ENCODE measurements at places on chromosomes 11 and 22.

DNA sequence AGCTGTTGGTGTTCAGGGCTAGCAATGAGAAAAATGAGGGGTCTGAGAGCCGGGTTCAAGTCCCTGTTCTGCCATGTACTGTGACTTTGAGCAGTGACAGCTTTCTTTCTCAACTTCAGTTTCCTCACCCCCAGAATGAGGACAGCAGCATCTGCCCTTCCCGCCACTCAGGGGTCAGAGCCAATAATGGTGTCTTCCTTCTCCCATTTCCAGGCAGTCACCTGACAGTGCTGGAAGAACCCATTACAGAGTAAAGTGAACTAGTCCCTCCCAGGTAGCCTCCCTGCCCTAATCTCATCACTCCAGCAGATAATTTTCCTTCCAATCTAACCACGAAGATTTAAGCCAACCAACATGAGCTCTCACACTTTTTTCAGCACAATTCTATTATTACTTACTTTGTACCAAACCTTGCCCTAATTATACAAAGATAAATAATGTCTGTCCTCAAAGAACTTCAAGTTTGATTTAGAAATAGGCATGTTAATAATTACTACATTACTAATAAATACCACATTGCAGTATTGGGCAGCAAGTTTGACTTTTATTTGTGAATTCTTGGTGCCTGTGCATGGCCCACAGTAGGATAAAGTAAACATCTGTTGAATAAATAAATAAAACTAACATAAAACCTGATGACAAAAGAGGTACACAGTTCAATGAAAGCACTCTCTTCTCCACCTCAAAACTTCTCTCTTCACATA, 61.0 kb downstream of the SERGEF start:
- DNase-seq = no peak

DNA sequence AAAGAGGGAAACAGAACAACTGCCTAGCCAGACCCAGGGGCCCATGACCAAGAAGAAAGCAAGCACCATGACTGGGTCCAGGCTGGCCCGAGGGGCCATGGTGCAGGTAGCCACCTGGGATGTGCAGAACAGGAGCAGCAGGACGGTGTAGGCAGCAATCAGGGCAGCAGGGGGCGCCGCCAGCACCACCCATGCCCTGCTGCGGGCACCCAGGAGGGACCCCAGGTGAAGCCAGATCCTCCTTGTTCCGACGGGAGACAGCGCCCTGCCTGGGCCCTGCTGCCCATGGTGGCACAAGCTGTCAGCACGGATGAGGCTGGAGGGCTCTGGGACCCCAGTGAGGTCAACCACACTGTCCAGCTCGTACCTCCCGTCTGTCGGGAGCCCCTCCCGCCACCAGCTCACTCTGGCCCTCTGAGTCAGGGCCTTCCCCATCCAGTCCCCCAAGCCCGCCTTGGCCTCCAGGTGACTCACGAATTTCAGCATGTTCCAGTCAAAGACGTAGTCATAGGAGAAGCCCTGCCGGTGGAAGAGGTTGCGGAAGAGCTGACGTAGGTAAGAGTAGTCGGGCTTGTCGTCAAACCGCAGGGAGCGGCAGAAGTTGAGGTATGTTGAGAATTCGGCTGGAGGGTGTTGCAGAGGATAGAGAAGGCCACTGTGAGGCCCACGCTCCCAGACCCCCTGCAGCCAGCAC, 18.8 kb downstream of the CSNK1E start:
- DNase-seq = no peak

GRCh38 chr22:30408388-30409102, 11.7 kb downstream of the SEC14L2 start:
- no peak for DNase-seq

DNA sequence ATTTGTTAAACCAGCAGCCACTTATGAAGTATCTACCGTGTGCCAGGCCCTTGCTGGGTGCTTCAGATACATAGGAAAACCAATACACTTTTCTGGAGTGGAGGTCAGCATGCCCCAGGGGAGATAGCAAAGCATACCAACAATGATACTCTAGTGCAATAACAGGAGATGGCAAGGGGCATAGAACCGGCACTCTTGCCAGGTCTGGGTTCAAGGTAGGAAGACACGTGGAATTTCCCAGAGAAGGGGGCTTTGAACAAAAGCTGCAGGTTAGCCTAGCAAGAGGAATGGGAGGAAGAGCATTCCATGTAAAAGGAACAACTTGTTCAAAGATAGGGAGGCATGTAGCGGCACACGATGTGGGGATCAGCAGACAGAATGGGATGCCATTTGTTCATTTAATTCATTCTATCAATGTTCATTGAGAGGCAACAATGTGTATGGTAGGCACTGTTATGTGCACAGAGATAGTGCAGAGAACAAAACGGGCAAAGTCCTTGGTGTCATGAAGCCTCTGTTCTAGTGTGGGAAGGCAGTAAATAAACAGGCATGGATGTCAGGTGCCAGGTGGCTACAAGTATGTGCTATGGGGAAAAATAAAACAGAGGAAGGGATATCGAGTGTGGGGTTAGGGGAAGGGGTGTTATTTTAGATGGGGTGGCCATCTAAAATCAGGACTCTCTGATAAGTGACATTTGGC, 162.6 kb upstream of the E2F8 start:
- DNase-seq = no peak

DNA sequence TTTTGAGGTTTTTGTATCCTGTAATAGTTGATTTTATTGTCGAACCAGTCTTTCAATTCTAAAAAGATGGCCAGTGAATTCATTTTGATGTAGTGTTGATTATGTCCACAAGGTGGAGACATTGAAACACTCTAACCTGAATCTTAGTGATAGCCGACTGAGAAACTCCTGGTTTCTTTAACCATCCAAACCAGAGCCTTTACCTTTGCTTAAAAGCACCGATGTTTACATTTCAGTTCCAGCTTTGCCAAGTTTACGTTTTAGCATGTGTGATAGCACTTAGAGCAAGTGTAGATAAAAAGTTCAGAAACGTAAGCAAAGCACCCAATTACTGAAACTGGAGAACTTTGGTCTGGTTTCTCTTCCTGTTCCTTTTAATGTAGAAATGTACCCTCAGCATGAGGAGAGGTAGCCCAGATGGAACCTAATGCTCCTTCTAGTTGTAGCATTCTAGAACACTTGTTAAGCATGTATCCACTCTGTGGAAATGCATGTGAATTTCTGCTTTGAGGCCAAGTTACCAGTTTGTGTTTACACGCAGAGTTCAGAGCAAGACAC, 208.6 kb downstream of the DBX1 start:
- no peak for DNase-seq

DNA sequence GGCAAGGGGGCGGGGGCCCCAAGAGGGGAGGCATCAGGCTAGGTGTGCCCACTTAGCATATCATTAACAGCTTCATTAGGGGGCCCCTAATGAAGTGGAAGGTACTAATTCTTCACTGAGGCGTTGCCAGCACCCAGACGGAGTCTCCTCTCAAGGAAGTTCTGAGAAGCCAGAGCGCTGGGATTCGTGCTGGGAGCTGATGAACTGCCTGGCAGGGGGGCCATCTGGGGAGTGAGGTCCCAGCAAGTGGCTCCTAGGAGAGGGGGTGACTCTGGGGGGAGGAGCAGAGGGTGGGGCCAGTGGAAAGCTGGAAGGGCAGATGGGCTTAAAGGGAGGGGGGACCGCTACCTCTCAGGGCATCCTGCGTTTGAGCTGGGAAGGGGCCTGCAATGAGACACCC, 29.8 kb downstream of the DAGLA start:
- DNase-seq = no peak

DNA sequence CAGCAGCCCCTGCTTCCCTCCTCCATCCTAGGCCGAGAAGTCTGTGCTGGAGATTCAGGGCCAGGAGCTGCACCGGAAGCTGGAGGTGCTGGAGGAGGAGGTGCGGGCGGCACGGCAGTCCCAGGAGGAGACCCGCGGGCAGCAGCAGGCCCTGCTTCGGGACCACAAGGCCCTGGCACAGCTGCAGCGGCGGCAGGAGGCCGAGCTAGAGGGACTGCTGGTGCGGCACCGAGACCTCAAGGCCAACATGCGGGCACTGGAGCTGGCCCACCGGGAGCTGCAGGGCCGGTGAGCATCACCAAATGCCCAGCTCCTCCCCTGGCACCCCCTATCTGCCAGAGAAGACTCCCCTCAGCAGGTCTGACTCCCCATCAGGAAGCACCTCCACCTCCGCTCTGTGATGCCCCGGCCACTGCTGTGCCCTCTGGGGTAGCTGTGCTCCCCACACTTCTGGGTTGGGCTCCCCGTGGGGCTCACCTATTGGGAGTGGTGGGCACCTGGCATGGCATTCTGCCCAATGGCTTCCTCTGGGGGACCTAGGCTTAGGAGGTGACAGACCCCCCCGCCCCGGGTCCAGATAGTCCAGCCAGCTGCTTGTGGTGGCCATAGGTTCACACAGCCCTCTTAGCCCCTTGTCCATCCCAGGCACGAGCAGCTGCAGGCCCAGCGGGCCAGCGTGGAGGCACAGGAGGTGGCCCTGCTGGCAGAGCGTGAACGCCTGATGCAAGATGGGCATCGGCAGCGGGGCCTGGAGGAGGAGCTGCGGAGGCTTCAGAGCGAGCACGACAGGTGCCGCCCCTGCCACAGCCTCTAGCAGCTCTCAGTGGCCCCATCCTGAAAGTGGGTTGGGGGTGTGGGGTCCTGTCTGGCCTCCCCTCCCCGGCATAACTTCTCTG, 6.6 kb upstream of the RPS6KA4 start:
- no peak for DNase-seq

GRCh38 chr22:29125844-29126243, 53.0 kb downstream of the KREMEN1 start:
- DNase-seq = no peak

GRCh38 chr11:70445605-70446004, 47.3 kb downstream of the CTTN start:
- DNase-seq = no peak

GRCh38 chr11:31974366-31975136, 116.3 kb upstream of the RCN1 start:
- no peak for DNase-seq

DNA sequence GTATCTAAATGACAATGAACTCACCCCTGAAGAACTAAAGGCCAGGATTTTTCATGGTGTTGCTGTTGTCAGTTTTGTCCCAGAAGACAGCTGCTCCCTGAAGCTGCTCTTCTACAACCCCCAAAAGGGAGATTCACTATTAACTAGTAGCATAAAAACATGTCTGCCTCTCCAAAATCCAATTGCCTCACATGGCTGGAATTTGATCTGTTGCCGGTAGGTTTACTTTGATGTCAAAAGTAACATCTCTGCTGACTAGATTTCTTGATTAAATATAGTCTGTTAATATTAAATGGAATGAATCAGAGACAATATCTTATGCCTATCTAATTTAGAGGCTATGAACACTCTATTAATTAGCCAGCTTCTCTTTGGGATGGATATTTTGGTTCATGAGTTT, 425.4 kb downstream of the ETS1 start:
- DNase-seq = no peak

- DNase-seq = no peak
Measured at GRCh38 chr22:44398856-44399837, 86.4 kb upstream of the SHISAL1 start.

DNA sequence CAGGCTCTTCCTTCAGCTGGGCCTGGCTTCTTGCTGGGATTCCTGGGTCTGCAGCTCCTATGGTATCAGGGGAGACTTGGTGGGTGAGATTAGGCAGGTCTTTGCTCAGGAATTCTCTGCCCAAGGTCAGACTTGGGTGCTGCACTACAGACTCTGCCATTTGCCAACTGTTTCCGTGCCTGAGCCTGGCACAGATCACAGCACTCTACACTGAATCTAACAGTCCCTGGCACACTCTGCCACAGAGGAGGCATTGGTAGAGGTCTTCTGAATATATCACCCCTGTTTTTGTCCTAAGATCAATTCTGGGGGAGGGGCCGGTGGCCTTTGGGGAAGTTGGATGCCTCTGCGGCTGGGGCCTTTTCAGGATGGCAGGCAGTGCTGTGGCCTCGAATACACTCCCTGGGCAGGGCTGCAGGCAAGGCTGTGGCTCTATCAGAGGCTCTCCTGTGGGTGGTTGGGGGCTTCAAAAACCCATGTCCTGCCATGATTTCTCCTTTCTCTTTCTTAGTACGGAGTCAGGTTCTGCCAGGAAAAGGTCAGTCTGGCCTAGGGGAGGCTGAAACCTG, 115.0 kb upstream of the NARS2 start:
- DNase-seq = no peak

DNA sequence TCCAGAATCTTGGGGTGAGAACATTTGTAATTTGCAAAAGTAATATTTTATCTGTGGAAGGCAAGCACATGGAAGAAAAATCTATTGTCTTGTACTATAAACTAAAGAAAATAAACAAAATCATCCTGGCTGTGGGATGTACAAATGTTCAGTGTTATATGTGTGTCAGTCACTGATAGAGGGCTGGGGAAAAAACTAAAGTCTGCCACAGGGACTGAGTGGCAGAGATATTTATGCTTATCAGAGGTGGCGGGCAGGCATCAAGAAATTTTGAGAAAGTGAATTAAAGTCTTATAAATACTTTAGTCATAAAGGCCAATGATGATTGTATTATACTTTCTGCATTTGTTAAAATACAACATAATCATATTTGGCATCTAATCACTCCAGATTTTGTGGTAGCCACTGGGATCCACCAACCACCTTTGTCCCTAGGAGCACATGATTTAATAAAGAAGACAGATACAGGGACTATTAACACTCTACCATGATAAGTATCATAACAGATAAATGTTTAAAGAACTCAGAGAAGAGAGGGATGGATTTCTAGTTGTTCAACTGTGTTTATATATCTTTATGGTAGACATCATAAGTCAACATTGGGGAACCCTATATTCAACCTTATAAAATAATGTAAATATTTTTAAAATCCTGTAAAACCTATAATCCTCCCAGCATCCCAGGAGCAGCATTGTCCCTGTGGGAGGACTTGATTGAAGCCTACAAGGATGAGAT, 2.6 kb upstream of the ENDOD1 start:
- DNase-seq = no peak
